ENCODE measurements at places on chromosomes 2 and 18. TPM values are rescaled to one million over a fixed set of nuclear protein-coding genes. Genes with fewer than 3 reads are reported as not detected.

GRCh38 chr18:55252053-55252675 is 292.9 kb upstream of the CCDC68 start:
- no peak for DNase-seq

Gene COL4A3
- polyA plus RNA-seq = not detected

DNA sequence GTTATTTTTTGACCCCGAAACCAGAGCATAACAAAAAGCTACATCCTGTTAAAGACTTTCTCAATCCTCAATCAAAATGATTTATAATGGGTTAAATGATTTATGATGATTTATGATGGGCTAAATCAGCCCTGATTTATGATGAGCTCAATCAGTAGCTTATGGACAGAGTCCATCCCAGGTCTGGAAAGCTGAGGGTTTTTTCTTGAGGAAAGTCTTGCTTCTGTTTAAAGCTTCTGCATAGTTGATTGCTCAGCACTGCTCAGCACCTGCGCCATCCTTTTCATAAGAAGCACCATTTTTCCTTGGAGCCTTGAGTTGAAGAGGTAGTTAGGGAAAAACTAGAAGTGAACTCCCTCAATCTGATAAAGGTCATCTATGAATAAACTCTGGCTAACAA is 356.8 kb downstream of the CYRIA start:
- DNase-seq = no peak

Gene LRATD1
- polyA plus RNA-seq = 0.40 TPM

Gene MSTN
- not detected for polyA plus RNA-seq

Gene GALNT3
- polyA plus RNA-seq = 0.76 TPM

- no peak for DNase-seq
Measured at GRCh38 chr2:40260437-40260836, 191.5 kb downstream of the SLC8A1 start.

DNA sequence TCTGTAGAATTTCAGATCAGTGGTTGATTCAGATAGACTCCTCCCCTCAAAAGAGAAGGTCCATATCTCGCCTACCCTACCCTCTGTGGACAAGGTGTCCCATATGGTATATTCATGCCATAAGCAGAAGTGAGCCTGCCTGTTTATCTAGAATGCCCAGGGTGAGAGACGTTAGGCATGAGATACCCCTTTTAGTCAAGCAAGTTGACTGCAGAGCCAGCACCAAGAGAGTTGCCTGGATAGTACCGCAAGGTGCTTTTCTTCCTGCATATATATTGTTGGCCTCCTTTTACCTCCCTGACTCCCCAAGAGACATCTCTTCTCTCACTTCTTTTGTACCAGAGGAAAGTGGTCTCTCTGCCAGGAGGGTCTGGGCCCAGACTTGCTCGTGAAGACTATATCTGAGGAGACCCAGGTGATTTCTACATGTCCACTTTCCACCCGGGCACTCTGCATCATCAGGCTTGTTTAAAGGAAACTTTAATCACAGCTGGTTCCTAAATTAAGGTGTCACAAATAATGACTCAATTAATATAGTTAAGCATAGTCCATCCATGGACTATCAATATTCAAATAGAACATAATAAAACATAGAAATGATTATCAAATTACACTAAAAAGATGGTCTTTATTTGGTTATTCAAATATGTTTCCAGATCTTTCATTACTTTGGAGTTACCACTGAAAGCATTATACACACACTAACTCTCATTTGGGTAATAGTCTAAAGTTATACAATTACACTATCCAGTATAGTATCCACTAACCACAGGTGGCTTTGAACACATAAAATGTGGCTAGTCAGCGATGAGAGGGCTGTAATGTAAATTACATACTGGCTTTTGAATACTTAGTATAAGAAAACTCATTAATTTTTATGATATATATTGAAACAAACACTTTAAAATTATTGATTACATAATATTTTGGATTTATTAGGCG is 4.1 kb downstream of the ITGA4 start:
- DNase-seq = no peak

- no peak for DNase-seq
Measured at GRCh38 chr2:173673640-173674039, 291.5 kb downstream of the SP3 start.

GRCh38 chr18:34048423-34048822 is 176.3 kb downstream of the NOL4 start:
- no peak for DNase-seq
